ENCODE measurements at places on chromosomes 1 and 21. TPM values are rescaled to one million over a fixed set of nuclear protein-coding genes. Genes with fewer than 3 reads are reported as not detected.

- no peak for DNase-seq
Measured at GRCh38 chr1:206442101-206442500, 28.2 kb upstream of the IKBKE start.

- DNase-seq, result no peak
Measured at GRCh38 chr1:230105754-230106625, 39.0 kb downstream of the GALNT2 start.

DNA sequence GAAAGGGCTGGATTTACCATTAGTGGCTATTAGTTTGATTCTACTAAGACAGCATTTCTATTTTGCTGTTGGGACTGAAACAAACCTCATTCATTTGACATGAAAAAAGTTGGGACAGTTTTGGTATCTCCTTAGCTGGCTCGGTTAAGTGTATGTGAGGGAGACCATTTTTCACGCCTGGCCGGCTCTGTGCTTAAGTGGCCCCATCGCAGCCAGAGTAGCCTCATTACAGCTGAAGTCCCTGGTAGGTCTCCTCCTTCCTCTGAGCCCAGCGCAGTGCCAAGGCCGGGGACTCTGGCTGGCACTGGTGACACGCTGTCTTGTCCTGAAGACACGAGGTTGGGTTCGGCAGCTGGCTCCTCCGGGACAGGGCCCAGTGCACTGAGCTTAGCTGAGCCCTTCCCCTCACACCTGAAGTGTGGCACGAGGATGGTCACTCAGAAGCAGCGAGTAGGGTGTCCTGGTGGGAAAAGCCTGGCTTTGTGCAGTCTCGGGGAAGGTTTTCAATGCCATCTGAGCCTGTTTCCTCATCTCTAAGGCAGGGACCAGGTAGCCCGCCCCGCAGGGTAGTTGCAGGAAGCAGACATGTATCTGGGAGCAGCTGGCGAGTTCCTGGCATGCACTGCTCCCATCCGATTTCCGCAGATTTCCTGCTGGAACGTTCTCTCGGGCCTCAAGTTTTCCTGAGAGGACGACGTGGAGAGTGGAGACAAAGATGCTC is 196.5 kb downstream of the DYRK1A start:
- DNase-seq, result no peak

Gene C1QC
- polyA plus RNA-seq, result 21.3 TPM

DNA sequence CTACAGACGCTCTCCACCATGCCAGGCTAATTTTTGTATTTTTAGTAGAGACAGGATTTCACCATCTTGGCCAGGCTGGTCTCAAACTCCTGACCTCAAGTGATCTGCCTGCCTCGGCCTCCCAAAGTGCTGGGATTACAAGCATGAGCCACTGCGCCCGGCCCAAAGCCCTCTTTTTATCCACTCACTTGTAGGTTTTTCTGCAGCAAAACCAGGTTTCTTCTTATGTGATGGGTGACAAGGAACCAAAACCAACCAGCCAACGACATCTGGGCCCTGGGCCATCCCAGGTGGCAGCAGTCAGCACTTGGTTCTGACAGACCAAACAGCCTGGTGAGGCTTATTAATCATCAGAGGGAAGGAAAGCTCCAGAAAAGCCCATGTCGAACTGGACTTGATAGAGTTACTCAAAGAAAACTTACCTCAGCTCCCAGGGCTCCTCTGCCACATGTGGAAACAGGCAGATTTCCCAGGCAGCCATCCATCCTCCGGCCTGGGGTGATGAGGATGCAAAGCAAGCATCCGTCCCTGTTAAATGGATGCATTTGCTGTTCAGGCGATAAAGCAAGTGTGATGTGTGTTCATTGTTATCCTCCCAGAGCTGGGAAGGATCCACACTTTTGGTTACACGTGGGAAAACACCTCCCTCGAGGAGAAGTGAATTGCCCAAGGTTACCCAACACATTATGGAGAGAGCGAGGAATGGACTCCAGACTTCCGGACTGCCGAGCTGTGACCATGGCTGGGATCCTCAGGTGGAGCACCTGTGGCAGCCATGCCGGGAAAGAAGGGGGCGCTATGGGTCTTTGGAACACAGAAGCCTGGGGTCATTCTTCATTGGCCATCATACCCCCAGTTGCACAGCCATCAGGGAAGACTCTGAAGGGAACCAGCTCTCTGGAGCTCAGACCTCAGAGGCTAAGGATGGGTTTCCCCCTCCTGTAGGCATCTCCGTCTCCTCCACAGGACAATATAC is 118.8 kb downstream of the HUNK start:
- no peak for DNase-seq

- DNase-seq, result no peak
Measured at GRCh38 chr1:194342484-194343262, 1156.3 kb upstream of the B3GALT2 start.

Gene ELOVL1
- polyA plus RNA-seq, result 41.9 TPM

DNA sequence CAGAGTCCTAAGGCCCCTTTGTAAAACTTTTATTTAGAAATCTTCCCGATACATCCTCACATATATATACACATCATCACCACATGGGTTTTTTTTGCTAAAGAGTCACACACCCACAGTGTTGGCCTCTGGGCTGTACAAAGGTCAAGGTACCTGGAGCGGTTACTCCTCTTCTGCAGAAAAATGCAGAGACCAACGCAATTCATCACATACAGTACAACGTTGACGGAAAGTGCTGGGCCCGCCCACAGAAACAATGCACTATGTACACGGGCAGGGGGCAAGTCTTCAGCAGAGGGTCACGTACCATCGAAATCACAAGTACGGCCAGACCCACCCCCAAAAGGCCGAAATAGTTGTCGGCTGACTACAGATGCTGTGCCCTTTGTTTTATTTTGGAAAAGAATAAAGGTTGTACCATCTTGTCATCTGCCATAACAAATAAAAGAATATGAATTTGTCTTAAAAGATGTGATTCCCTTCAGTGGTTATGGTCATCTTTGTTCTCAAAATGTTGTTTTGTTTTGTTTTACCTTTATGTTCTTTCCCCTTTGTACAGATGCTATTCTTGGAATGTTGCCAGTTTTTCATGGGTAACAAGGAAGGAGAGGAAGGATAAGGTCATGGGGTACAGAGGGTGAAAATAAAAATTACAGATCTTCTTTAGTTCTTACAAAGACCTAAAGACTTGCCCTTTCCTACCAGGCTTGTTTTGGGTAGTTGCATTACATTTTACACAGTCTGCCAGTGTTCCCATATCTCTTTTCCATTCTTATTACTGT is 15.6 kb downstream of the TAL1 start:
- no peak for DNase-seq

GRCh38 chr1:193629875-193630274 is 443.5 kb upstream of the B3GALT2 start:
- no peak for DNase-seq

GRCh38 chr1:59720326-59721115 is 94.2 kb upstream of the HOOK1 start:
- DNase-seq, result no peak

- DNase-seq, result no peak
Measured at GRCh38 chr1:115946116-115946515, 30.2 kb upstream of the SLC22A15 start.

- peak; percentile 6 for DNase-seq
Measured at GRCh38 chr1:187928288-187928687, 1099.5 kb downstream of the PLA2G4A start.

GRCh38 chr1:97906567-97907241 is 14.1 kb downstream of the DPYD start:
- DNase-seq, result no peak

GRCh38 chr21:26946744-26947446 is 20.0 kb downstream of the ADAMTS5 start:
- no peak for DNase-seq

GRCh38 chr1:43359696-43360095 is 915 bp downstream of the CDC20 start:
- DNase-seq, result no peak

DNA sequence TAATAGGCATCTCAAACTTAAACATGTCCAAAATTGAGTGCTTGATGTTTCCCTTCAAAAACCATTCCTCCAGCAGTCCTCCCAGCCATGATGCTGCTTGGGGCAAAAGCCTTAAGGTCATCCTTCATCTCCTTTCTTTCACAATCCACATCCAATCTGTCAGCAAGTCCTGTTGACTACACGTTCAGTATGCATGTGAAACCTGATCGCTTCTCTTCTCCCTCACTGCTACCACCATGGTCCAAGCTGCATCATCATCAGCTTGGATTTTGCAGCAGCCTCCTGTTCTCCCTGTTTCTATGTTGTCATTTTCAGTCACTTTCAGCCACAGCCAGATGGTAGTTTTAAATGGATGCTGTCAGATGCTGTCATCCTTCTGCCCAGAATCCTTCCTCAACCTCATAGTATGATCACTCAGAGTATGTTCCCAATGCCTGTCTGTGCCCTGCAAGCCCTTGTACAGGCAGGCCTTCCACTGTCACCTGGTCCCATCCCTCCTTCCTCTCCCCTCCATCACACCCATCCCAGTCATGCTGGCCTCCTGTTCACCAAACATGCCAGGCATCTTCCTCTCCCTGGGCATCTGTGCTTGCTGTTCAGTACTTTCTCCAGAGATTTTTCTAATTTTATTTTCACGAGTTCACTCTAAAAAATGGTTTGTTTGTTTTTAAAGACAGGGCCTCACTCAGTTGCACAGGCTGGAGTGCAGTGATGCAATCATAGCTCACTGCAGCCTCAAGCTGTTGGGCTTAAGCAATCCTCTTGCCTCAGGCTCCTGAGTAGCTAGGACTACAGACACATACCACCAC is 66.0 kb downstream of the SYDE2 start:
- no peak for DNase-seq

DNA sequence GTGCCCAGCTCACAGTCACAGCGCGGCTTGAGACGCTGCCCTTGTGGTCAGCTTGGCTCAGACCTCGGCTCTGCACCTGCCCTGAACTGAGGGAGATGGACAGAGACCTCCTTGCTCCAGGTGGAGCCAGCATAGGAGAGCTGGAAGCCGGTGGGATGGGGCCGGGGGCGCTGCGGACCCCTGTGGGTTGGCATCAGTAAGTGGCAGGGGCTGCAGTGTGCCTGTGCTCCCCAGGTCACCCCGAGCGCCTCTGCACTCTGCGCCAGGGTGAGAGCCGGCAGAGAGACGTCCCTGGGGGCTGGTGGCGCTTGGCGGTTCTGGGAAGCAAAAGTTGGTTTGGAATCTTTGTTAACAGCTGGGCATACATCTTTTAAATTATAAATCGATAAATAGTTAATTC is 105.6 kb upstream of the TTC34 start:
- DNase-seq, result no peak

Gene LCE3E
- polyA plus RNA-seq, result not detected

DNA sequence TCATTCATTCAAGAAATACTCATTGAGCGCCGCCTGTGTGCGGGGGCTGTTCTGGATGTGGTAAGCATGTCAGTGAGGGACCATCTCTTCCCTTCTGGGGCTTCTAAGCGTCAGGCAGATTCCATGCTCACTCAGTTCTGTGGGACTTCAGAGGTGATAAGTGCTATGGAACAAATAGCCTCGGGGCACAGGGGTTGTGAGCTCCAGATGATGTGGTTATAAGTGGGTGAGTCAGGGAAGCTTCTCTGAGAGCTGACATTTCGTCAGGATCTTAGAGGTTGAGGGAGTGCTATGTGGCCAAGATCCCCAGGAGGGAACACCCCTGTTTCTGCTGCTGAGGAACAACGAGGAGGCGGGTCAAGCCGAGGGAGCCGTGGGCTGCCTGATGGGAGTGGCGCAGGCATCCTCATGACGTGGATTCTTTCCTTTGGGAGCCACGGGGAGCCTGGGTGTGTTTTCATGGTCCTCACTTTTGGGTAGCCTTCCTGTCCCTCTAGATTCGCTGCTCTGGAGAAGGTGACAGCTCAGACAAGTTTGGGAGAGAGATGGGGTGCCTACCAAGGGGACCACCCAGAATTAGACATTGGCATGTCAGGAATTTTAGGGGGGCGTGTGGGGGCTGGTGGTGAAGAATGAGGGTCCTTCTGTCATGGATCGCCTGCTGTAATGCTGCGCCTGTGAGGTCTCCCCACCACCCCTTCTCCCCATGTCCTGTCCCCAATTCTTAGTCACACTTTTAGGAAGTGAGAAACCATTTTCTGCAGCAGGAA is 38.5 kb downstream of the HUNK start:
- DNase-seq, result no peak

GRCh38 chr1:2597441-2598328 is 11.1 kb downstream of the PRXL2B start:
- DNase-seq, result no peak

DNA sequence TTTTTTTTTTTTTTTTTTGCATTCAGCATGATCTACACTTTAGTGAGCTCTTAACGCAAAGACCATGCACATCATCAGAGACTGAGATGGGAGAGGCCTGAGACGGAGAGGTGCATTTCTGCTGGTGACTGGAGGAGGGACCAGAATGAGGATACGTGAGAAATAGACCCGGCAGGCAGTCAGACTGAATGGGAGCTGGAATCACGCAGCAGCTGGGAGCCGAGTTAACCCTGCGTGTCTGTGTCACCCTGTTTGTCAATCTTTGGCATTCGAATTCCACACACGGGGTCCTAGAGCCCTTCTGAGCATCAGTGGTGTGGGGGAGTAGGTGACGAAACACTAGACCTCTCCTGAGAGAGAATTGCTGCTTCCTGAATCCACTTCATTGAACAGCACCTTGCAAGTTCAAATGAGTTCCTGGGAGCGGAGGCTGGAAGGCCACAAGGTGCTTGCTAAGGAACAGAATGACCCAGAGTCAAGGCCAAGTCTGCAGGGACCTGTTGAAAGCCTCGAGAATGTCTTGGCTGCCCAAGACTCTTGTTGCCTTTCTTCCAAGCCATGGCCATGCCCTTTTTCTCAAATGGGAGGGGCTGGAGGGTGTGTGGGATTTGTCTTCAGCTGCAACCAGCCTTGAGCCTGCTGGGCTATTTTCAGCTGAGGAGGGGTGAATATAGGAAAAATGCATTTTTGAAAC is 123.3 kb downstream of the CNIH3 start:
- no peak for DNase-seq

Gene LCE1C
- polyA plus RNA-seq, result not detected

- DNase-seq, result no peak
Measured at GRCh38 chr1:163084330-163084729, 15.2 kb downstream of the RGS4 start.

Gene PRR9
- not detected for polyA plus RNA-seq

GRCh38 chr1:82511441-82511840 is 710.7 kb downstream of the ADGRL2 start:
- DNase-seq, result no peak

DNA sequence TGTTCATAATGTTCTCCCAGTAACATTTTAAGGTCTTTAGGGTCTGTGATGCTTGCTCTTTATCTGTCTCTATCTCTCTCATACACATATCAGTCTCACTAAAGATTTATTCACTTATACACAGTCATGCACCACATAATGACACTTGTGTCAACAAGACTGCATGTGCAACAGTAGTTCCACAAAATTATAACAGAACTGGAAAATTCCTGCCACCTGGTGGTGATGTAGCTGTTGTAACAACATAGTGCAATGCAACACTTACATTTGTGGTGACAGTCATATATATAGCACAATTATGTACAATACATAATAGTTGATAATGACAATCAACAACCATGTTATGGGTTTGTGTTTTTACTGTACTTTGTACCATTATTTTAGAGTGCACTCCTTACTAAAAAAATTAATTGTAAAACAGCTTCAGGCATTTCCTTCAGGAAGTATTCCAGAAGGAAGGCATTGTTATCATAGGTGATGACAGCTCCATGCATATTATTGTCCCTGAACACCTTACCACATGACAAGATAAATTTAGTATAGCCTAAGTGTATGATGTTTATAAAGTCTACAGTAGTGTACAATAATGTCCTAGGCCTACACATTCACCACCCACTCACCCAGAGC is 8.1 kb downstream of the TDRD5 start:
- DNase-seq, result no peak

Data from muscle of back (tissue), 13 donors.